ENCODE measurements at places on chromosomes 7 and 10.
A peak's percentile ranks its signal among the peaks of the same experiment; 100 is the strongest.

GRCh38 chr7:93861325-93861949 is 29.1 kb downstream of the TFPI2 start:
- DNase-seq: no peak

DNA sequence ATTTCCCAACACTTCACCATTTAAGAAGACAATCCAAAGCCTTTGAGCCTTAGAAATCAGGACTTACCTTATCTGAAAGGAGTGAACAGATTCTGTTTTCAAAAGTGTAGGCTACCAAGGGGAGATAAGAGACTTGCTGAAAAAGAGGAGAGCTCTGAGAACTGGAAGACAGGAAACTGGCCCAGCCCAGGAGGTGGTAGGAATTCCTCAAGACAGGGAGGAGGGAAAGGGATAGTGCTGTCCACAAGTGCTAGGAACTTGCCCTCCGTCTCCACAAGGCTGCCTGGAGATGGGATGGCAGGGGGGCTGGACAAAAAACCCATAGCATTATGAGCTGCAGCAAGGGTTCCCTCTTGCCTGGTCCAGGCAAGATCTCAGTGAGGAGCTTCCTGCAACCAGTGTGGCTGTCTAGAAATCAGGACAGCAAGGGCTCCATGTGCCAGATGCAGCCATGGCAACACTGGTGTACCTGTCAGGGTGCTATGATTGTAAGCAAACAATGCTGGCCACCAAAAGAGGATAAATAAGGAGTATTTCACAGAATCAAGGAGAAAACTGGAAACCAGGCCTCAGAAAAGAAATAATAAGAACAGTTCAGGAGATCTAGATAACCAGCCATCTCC is 22.7 kb upstream of the FRMD4A start:
- no peak for DNase-seq

DNA sequence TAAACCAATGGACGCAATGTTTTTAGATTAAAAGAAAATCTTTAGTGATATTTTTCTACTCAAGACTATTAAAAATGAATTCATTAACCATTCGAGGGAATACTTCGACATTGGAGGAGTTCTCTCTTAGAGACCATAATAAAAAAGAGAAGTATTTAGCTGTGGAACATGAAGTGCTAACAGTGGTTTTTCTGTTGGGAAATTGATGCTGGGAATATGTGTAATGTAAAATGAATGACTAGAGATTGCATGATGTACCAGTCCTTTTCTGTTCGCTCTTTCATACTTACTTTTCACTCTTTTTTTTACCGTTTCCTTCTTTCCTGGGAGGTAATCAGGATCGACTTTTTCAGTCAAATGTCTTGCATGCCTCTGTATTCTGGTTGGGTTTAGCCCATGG is 41.3 kb downstream of the ST7 start:
- DNase-seq: no peak

- DNase-seq: no peak
Measured at GRCh38 chr10:103649654-103650423, 156.3 kb downstream of the NEURL1 start.

DNA sequence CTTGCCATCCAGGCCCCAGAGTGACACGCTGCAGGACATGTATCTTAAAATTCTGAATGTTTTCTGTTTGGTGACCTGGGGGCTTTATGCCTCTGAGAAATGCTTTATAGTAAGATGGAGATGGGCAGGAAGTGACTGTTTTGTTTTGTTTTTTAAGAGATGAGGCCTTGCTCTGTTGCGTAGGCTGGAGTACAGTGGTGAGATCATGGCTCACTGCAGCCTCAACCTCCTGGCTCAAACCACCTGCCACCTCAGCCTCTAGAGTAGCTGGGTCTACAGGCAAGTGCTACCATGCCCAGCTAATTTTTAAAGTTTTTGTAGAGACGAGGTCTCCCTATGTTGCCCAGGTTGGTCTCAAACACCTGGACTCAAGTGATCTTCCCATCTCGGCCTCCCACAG is 20.6 kb downstream of the ZNF777 start:
- DNase-seq: no peak

DNA sequence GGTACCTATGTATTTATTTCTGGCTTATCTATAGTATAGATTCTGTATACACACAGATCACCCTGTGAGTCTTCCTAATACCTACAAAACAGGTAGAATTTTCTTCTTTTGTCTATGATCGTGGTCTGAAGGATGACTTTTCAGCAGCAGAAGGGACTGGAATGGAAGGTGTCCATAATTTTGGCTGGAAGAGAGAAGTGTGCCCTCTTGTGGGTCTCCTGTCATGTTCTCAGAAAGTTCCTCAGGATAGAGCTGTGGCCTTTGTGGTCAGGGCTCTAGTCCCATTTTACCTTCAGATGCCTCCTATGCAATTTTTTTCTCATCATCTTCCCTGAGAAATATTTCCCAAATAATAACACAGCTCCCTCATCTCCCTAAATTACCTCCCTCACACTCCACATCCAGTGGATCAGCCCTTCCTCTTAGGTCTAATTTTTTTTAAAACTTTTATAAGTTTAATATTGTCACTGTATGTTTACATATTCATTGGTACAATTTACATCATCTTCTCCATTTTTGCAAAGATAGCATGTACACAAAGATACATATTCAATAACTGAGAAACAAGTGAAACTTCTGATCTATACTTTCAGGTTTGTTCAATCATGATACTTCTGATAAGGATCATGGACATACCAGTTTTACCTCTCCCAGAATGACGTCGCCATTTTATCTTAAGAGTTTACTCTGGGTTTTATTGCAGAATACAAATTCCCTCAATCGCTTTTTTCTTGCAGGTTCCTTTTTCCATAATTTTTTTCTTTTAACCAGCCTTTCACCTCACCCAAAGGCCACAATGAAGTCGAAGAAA is 112.7 kb downstream of the REEP3 start:
- peak; percentile 64 for DNase-seq

DNA sequence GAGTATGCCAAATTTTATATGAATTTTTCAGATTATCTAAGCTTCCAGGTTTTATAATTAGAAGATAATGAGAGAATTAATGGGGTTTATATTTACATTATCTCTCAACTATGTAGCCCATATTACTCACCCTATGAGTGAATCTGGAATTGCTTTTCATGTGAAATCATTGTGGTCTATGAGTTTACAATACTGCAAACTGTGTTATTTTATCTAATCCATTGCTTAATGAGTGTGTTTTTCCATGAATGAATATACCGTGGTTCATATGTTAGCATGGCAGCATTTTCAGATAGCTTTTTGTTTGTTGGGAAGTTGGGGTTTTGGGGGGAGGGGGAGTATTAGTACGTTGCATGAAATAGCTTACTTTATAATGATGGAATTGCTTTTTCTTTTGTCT is 44.5 kb downstream of the FGFBP3 start:
- peak; percentile 42 for DNase-seq

DNA sequence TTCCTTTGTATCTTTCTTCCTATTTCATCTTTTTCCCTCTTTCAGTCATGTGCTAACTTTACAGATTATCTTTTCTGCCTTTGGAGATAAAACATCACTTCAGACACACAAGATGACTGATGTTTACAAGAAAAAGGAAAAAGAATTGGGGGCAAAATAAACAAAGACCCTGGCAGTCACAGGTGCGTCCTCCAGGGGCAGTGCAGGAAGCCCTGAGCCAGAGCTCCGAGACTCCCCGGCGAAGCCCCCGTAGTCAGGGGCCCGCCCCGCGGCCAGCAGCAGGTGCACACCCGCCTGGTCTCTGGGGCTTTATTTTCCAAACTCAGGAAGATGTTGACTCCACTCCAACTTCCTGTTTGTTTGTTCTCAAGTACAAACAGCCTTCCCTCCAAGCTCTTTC is 10.2 kb downstream of the STK32C start:
- no peak for DNase-seq

DNA sequence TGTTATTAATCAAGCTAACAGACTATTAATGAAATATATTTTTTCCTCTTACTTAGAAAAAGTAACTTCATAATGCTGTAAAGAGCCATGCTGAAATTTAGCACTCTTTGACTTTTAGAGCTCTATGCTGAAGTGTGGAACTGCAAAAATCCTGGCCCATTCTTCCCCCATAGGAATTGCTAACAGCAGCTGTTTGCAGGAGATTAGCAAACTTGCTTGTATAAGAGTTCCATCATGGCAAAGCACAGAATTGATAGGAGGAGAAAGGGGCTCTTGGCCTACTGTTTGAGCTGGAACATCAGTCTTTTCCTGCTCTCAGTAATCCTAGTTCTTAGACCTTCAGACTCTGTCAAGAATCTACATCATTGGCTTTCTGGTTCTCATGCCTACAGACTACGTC is 18.3 kb upstream of the GNAT3 start:
- DNase-seq: no peak

- DNase-seq: no peak
Measured at GRCh38 chr10:97157578-97158095, 28.1 kb downstream of the SLIT1 start.

DNA sequence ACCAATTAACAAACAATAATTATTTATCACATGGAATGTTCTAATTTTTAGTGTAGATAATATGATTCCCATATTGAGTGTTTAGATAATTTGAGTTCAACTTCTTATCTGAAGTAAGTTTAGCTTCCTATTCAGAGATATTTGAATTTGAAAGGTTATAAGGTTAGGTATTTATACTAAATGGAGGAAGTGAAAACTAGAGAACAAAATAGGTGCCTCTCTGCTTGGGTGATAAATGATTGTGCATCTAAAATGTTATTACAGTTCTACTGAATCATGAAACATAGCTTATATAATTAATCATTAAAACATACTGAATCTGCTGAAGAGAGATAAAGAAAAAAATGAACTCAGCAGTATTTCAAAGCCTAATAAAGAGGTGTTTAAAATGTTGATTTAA is 1174.3 kb downstream of the XPNPEP1 start:
- no peak for DNase-seq

- DNase-seq: no peak
Measured at GRCh38 chr10:61098966-61099365, 155.0 kb upstream of the RHOBTB1 start.

- peak; percentile 9 for DNase-seq
Measured at GRCh38 chr7:96887426-96887825, 117.9 kb upstream of the DLX6 start.

GRCh38 chr10:12781976-12782375 is 219.5 kb downstream of the CCDC3 start:
- no peak for DNase-seq

- no peak for DNase-seq
Measured at GRCh38 chr7:157964016-157964415, 623.6 kb downstream of the PTPRN2 start.

DNA sequence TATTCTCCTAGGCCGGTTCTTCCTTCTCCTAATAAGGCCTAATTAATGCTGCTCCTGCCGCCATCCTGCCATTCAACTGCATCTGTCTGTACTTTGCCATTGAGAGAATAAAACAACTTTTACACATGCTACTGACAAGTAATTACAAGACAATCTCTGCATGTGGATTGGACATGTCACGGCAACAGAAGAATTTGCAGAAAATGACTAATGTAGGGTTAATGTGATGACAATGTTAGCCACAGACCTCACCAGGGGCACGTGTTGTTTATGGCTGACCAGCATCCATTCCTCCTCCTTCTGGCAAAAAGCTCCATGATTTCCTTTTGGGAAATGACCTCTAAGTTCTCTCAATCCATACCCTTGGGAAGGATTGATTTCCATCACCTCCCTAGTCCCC is 58.0 kb downstream of the NEBL start:
- no peak for DNase-seq

- peak; percentile 69 for DNase-seq
Measured at GRCh38 chr10:133274751-133275683, 1.7 kb downstream of the ADAM8 start.

DNA sequence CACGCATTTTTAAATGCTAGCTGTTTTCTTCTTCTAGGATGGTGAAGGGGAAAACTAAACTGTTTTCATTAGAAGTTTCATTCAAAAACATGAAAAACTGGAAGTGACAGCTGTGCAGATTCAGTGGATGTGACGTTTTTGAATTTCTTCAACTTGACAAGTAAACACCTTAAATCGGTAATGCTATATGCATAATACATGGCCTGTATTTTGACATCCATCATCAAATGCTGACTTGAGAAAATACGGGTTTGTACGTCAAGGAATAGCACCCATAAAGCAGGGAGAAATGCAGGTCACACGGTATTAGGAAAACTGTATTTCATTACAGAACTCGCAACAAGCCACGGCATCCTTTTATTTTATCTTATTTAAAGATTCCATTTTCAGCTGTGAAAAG is 720.5 kb downstream of the KCNMA1 start:
- no peak for DNase-seq

DNA sequence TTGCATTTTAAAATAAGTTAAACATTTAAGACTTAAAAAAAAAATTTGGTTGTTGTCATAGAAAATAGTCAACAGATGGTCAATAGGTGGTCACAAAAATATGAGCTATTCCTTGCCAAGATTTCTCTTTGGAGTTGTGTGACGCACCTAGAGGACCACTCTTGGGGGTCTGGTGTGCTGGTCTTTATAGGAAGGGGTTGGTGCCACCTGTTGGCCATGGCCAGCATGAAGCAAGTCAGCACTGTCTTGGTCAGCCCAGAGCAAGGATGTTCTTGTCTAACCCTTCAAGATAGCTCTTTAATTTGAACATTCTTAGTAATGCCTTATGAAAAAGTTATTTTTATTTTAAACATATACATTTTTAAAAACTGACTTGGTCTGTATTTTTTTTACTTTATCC is 267.9 kb upstream of the CNTNAP2 start:
- DNase-seq: no peak

- no peak for DNase-seq
Measured at GRCh38 chr10:5663692-5664427, 2.5 kb downstream of the ASB13 start.

GRCh38 chr7:116436305-116436826 is 63.2 kb upstream of the CAV2 start:
- no peak for DNase-seq

- DNase-seq: peak; percentile 71
Measured at GRCh38 chr10:58152673-58153263, 114.9 kb downstream of the IPMK start.

DNA sequence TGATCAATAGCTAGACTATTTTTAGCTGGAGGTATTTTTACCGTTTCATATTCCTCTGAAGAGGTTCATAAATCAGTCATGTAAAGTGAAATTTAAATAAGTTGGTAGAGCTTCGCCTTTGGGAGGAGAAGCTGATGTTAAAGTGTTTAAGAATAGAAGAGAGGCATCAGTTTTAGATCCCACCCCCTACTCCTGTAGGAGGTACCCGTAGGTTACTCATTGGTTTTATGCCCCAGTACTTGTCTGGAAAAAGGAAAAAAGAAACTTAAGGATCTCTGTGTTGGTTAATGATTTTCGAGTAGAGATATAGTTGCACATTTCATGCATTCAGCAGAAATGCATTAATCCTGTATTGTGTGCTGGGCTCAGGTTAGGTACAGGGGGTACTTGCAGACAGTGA is 8.7 kb downstream of the ZNF365 start:
- no peak for DNase-seq

DNA sequence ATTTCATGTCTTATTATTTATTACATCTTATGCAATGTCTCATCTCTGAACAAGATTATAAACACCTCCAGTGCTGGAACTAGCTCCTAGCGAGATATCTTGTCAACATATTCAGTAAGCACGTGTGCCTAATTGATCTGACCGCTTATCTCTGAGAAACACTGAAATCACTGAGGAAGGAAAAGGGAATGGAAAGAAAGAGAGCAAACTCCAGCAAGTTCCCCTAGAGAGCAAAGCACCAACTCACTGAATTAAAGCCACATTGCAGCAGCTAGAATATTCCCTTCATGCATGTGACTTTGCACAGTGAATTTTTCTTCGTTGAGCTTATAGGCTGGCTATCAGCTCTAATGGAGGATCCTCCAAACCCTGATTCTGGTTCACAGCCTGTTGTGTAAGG is 177.1 kb upstream of the FRMD4A start:
- no peak for DNase-seq

GRCh38 chr10:20745556-20746375 is 151.3 kb downstream of the NEBL start:
- no peak for DNase-seq

GRCh38 chr7:81111781-81112540 is 193.1 kb upstream of the SEMA3C start:
- peak; percentile 59 for DNase-seq
